ENCODE measurements at places on chromosomes 6 and 20.

GRCh38 chr20:25046736-25047666, 10.9 kb downstream of the ACSS1 start:
- DNase-seq: no peak

DNA sequence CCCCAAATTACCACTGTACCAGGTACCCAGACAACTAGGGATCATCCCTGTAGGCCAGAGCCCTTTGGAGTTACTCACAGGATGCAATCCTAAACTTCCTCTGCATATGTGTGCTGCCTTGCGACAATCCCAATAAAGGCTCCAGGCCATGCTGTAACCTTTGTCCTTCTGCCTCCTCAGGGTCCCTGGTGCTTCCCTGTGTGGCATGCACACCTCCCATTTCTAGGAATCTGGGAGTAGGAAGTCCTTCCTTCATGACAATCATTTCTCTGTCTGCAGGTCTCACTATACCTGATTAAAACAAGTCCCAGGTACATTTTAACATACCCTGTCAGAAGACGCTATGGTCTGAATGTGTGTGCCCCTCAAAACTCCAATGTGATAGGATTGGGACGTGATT, 37.0 kb upstream of the MCUR1 start:
- no peak for DNase-seq

DNA sequence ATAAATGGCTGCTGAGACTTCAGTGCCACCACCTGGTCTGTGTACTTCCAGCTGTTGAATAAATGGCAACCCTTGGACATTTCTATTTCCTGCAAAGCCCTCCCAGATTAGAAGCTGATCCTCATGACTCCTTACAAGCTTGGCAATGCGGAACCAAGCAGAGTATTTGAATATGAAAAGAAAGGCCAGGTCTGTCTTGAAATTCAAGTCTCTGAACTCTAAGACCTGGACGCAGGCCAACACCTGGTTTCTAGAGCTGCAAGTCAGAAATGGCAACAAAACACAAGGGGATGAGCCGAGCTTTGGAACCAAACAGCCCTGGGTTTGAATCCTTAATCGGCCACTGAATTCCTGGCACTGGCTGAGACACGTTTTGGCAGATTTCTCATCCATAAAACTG, 353.4 kb downstream of the PTPRT start:
- no peak for DNase-seq

- DNase-seq: no peak
Observed at GRCh38 chr6:164072240-164072666, 657.7 kb downstream of the QKI start.

- no peak for DNase-seq
Observed at GRCh38 chr6:30834646-30835045, 49.7 kb upstream of the DDR1 start.

- DNase-seq: no peak
Observed at GRCh38 chr6:37017606-37018197, 12.2 kb downstream of the FGD2 start.

DNA sequence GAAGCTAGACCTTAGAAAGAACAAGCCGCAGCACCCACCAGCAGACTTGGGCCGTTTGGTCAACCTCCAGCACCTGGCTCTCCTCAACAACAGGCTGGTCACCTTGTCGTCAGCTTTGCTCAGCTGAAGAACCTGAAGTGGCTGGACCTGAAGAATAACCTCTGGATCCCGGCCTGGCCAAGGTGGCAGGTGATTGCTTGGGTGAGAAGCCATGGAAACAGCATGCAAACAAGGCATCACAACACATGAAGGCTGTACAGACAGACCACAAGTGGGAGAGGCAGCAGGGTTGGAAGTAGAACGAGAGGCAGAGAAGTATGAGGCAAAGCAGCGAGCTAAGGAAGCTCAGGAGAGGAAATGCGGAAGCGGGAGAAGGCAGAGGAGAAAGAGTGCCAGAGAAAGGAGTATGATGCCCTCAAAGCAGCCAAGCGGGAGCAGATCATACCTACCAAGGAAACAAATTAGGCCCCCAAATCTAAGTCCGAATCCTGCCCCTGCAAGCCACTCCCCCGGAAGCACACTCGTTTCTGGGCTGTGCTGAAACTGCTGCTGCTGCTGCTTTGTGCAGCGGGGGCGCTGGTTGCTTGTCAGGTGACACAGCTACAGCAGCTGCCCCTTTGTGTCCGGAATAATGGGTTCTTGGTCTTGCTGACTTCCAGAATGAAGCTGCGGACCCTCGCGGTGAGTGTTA, 121.6 kb upstream of the LGSN start:
- DNase-seq: no peak

- no peak for DNase-seq
Observed at GRCh38 chr6:126227833-126228702, 111.8 kb upstream of the CENPW start.

DNA sequence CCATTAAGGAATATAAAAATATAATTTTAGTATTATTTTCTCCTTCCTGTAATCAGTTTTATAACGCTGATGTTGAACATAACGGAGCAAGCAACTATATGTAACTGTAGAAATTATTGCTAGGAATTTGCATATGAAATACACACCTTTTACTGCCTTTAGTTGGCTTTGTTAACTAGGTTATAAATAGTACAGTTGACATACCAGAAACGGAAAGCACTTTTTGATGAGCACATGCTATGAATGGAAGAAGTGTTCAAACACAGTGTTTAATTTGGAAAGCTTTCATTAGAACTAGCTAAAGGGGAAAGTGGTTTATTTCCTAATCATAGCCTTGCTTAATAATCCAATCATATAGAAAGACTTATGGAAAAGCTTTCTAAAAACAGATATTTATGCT, 25.3 kb upstream of the BEND3 start:
- DNase-seq: no peak

DNA sequence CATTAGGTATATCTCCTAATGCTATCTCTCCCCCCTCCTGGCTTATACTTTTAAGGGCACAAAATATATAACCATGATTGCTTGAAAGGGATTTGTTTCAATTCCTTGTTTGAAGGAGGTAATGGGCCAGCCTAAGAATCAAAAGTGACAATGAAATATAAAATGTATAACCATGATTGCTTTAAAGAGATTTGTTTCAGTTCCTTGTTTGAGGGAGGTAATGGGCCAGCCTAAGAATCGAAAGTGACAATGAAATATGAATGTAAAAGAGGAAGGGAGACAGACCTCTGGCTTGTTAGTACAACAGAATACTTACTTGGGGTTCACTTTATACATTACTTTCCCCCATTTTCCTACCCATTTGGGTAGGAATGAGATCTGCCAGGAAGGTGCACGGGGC, 55.5 kb downstream of the FOXC1 start:
- DNase-seq: no peak

GRCh38 chr6:4153514-4153985, 18.2 kb upstream of the ECI2 start:
- no peak for DNase-seq

DNA sequence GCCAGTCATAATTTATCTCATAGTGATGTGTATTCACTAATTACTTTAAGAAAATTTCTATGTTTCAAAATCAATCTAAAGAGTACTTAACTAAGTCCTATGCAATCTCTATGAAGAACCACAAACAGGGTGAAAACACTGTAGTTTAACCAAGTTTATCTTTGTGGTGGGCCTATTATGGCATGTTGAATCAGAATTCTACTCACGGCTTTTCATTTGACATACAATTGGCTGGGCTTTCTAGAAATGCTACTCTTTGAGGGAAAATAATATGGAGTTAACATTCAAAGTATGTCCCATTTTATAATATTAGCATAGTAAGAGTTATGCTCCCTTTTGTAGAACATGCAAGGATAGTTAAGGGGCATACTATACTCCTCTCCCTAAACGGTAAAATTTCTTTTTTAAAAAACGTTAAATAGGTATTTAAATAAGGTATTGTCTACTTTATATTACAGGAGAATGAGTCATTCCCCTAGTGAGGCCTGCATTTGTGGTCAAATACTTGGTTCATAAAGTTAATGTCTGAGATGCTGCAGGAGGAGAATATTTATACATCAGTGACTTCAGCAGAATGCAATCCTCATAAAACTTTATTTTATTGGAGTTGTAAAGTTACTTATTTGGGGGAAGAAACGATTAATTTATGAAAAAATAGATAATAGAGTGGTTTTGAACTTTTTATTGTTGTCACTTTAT, 1.8 kb downstream of the MOXD1 start:
- no peak for DNase-seq

DNA sequence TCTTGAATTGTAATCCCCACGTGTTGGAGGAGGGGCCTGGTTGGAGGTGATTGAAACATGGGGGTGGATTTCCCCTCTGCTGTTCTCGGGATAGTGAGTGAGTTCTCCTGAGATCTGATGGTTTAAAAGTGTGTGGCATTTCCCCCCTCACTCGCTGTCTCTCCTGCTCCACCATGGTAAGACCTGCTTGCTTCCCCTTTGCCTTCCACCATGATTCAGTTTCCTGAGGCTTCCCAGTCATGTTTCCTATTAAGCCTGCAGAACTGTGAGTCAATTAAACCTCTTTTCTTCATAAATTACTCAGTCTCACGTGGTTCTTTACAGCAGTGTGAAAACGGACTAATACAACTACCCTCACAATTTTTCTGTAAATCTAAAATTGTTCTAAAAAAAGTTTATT, 26.8 kb upstream of the FAM184A start:
- DNase-seq: no peak

DNA sequence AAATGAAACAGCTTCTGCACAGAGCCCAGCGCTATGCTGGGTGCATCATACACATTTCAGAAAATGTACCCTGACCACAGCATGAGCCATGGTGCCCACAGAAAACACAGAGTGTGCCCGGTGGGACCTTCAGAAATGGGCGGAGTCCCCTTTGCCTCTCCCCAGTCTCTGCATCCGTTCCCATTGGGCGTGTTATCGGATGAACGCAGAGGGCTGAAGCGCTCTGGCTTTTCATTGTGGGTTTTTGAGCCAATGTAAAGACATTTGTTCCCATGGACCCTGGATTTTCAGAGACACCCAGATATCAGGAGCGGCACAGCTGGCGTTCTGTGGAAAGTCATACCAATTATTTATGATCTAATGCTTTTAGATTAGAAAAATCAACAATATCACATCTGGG, 99.8 kb downstream of the DACT2 start:
- no peak for DNase-seq

- DNase-seq: no peak
Observed at GRCh38 chr6:35786810-35787209, 6.0 kb downstream of the CLPSL1 start.

DNA sequence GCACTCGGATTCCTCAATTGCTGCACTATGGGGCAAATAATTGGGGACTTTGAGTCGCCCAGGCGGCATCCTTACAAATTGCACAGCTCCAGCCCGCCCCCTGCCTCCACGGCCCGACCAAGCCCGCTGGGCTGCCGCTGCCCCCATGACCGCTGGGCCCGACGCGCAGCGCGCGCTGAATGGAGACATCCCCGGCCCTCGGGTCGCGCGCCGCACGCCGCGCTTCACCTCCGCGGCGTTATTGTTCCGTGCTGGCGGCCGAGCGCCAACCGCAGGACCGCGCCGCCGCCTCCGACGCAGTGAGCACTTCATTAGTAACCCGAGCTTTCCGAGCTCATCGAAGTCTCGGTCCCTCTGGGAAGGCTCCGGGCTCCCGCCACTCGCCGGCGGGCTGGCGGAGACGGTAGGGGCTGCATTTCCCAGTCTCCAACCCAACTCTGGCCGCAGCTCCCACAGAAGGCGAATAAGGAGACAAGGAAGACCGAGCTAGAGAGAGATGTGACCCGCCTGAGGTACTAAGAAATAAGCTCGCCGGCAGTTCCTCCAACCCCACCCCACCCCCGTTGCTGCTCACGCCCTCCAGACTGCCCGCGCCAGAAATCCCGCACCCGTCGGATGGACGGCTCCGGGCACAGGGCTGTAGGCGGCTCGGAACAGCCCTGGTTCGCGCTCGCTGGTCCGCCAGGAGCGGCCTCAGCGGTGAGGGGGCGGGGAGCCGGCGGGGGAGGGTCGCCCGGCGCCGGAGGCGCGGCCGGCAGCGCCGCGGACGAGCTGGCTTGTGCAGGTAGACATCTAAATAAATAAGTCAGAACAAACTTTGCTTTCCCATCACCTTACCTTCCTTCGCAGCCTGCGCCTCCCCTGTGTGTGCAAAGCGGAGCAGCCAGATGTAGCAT, 703 bp downstream of the EPHA7 start:
- no peak for DNase-seq

DNA sequence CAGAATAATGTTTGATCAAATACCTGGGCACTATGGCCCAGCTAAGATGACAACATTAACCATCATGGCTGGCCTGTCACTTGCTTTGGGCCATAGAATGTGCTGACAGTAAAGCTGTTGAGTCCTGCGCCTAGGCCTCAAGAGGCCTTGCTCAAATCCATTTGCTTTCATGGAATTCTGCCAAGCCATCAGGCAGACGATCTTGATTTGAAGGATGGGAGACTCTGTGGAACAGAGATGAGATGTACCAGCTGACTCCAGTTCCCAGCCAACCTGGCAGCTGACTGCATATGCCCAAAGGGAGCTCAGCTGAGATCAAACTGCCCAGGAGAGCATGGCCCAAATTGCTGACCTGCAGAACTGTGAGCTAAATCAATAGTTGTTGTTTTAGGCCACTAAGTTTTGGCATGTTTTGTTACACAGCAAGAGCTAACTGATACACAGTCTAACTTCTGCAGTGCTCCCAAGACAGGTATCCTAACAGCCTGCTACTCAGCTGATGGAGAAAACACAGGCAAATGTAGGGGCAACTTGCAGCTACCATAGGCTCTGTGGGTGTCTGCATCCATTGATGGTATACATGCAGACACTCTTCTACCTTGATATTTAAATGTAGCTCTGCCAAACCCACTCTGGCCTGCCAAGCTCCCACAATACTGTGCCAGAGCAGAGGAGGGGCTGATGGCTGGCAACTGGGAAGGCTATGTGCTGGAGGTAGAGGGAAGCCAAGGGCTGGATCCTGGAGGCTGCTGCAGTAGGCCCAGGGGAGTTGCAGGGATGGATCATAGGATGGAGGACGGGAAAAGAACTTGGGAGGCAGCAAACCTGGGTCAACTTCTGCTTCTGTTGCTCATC, 55.2 kb upstream of the RNF24 start:
- no peak for DNase-seq

DNA sequence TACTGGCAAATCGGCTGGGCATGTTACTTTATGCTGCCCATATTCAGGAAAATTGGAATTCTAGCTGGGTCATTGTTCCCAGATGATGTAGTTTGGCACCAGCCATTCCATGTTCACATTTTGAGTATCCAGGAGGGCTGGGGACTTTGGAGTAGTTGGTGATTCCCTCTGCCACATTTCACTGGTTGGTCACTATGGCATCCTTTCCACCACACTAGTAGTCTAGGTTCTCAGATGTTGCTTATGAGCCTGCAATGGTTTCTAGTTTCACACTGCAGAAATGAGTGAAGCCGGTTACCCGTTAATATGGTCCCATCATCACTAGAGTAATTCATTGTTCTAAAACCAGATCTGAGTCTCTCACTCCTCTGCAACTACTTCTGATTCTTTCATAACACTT, 4.6 kb downstream of the PTPN1 start:
- DNase-seq: no peak

- no peak for DNase-seq
Observed at GRCh38 chr20:3330046-3330741, 77.3 kb downstream of the DNAAF9 start.

All from activated CD4-positive, alpha-beta T cell treated with anti-CD3 and anti-CD28 coated beads, Interleukin-2, amount 50 U/mL, for 1 hour (primary cell).